ENCODE measurements at places on chromosomes 13 and 19.
A peak's percentile ranks its signal among the peaks of the same experiment; 100 is the strongest.

DNA sequence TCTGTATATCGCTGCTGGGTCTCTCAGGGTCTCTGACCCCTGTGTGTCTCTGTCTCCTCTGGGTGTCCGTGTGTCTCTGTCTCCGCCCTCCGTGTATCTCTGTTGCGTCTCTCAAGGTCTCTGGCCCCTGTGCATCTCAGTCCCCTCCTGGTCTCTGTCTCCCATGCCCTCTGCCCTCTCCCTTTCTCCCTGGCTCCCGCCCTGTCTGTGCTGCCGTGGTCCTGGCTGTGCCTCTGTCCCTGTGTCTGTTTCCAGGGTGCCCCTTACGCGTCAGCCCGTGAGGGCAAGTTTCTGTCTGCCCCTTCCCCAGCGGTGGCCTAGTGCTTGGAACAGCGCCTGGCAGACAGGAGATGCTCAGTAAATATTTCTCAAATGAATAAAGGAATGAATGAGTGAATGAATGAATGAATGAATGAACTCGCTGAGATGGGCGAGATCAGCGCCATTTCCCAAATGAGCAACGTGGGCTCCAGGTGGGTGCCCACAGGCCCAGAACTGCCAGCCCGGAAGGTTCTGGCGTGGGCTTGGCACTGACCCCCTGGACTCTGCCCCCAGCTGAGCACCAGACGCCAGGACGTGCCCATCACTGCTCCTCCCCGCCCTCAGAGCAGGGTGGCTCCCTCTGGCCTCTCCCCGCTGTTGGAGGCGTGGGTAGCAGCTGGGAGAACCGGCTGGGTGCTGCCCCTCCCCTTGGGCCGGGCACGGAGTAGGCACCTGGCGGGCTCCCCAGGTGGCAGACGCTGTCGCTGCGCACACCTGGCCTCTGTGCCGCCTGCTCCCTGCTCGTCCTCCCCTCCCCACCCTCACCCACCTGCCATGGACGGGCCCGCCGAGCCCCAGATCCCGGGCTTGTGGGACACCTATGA lies at the start of gene SULT2B1:
Gene SULT2B1, plus strand, starts transcription at position 736 of the 866 bp plus-strand sequence. Its CDS starts 81 bp downstream, at position 817.
- peak; percentile 52 for DNase-seq

DNA sequence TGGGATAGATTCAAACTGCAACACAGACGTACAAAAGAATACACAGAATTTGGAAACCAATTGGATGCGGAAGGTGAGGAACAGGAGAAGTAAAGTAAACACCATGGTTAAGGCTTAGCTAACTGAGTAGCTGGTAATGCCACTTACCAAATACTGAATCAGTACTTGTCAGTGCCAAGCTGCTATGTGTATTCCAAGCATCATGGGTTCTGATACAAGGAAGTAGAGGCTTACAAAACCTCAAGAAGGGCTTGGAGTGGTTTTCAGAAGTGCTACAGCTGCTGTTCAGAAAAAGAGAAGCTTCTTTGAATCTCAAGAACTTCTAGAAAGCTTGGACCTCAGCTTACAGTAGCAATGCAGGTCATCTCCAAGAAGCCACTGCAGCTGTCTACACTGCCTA lies 35.9 kb upstream of the DCT start:
- DNase-seq: no peak

- DNase-seq: peak; percentile 23
Measured at GRCh38 chr13:23159205-23159759, 21.5 kb upstream of the SGCG start.

GRCh38 chr13:74325106-74325505 lies 190.9 kb upstream of the KLF12 start:
- peak; percentile 27 for DNase-seq

DNA sequence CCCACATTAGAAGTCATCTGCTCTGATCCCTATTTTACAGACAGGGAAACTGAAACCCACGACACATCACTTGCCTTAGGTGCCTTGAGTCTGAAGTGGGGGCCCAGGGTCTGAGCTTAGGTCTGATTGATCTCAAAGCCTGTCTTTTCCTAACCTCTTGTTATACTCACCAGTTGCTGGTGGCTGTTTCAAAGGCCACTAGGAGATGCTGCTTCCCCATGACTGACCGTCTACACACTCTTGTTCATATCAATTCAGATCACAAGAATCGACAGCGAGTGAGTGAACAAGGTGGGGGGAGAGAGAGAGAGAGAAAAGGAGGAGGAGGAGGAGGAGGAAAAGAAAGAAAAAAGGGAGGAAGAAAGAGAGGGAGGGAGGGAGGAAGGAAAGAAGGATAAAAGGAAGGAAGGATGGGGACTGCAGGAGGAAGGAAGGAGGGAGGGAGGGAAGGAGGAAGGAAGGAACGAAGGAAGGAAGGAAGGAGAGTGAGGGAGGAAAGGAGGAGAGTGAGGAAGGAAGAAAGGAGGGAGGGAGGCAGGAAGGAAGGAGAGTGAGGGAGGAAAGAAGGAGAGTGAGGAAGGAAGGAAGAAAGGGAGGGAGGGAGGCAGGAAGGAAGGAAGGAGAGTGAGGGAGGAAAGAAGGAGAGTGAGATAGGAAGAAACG lies 3.3 kb downstream of the OR10H1 start:
- DNase-seq: no peak

DNA sequence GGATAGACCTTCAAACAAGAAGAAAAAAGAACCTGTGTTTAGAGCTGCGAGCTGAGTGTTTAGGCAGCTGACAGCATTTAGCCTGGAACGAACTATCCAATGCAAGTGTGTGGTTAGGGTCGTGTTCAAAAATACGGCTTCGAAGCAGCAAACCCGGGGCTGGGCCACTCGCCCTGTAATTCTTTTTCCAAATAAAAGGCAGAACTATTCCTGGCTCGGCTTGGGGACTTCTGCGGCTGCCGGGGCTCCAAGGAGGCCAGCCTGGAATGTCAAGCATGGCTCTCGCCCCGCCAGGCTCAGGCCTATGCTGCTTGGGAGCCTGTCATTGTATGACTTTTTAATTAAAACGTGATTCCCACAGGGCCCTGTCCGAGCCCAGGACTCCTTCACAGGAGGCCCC lies 51.7 kb upstream of the KLF2 start:
- DNase-seq: no peak

- DNase-seq: no peak
Measured at GRCh38 chr19:21604951-21605476, 99.6 kb downstream of the ZNF429 start.

DNA sequence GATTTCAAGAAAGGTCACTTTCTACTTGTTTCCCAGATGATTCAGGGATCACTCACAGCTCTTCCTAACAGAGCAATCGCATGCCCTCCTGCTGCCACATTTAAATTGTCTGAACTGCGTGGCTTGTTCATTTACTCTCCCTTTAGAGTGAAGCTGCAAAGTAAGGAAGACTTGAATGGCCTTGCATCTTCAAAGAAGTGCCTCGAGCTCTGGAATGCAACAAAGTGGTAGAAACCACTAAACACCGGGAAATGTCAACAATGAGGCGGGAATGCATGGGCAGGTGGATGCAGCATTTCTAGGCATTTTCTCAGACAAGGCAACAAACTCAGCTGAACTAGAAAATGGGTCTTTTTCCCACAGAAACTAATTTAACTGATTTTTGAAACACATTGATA lies 10.3 kb upstream of the DACH1 start:
- DNase-seq: no peak

- DNase-seq: peak; percentile 41
Measured at GRCh38 chr19:38831142-38831605, 420 bp downstream of the ECH1 start.

- no peak for DNase-seq
Measured at GRCh38 chr13:40518481-40518882, 148.0 kb downstream of the FOXO1 start.

- no peak for DNase-seq
Measured at GRCh38 chr19:51461723-51462161, 3.5 kb upstream of the SIGLEC8 start.

GRCh38 chr19:6087074-6087571 lies 23.2 kb downstream of the RFX2 start:
- peak; percentile 66 for DNase-seq

GRCh38 chr19:12636631-12637030 lies 25.9 kb downstream of the ZNF791 start:
- no peak for DNase-seq

- no peak for DNase-seq
Measured at GRCh38 chr19:29896802-29897201, 45.2 kb upstream of the URI1 start.

DNA sequence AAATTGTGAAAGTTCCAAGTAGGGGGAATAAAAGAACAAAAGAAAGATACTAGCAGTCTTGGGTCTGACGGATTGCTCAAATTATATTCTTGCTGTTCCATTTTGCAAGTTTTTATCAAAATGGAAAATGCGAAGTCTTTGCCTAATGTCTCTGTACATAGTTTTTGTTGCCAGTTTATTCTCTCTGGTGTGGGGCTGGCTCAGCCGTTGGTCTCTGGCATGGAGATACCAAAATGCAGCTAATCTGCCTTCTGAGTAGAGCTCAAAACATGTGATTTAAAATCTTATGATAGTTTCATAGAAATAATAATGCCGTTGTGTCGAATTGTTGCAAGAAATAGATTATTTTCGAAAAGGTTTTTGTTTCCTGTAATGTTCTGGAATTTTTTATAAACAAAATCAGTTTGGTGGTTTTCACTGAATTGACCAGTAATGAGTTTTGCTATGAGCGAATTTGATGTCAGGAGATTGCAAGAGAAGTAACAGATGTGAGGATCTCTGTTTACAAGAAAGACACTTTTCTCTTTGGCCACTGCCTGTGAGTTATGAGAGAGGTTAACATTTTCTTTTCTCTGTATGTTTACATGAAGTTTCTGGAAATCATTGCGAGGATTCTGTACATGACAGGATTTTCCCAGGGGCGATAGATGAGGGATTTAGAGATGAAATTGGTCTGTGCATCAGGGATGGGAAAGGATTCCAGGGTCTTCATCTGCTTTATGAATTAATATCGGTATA lies 147.0 kb downstream of the DCT start:
- DNase-seq: no peak

GRCh38 chr13:80778297-80778696 lies 437.4 kb upstream of the SPRY2 start:
- DNase-seq: no peak

GRCh38 chr13:24503379-24503696 lies 9.2 kb downstream of the PARP4 start:
- DNase-seq: no peak

DNA sequence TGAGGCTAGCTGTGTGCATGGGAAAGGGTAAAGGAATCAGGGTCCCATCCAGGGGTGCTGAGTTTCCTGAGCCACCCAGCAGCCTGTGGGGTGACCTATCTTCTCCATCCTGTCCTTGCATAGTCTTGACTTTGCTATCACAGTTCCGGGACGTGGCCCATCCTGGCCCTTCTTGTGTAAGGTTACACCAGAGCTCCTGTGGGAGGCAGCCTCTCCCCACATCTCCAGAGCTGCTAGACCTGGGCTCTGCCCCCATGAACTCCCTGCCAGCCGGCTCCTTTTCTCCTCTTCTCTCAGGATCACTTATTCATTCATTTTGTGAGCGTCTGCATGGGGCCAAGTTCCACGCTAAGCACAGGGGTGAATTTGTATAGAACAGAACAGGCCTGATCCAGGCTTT lies 238.9 kb downstream of the TSHZ3 start:
- DNase-seq: no peak

GRCh38 chr19:45075301-45076028 lies 813 bp downstream of the ZNF296 start:
- peak; percentile 34 for DNase-seq

GRCh38 chr19:41327576-41328156 lies 17.7 kb downstream of the CCDC97 start:
- DNase-seq: no peak

Measured in NCI-H524 (cell line).